ENCODE measurements at places on chromosomes 3 and 15. TPM values are rescaled to one million over a fixed set of nuclear protein-coding genes. Genes with fewer than 3 reads are reported as not detected.

Gene GATM
- 47.6 TPM for total RNA-seq

Gene WDR93
- total RNA-seq, result 0.68 TPM

Gene SLC12A8
- total RNA-seq, result 6.1 TPM

Gene TGM4
- total RNA-seq, result not detected

Gene GUCA1C
- not detected for total RNA-seq

Gene C2CD4A
- 0.49 TPM for total RNA-seq

Gene RARB
- 14.0 TPM for total RNA-seq

Gene C3orf85
- total RNA-seq, result not detected

Gene CHL1
- 5.5 TPM for total RNA-seq

Gene SMCO1
- total RNA-seq, result not detected

Gene FOXB1
- total RNA-seq, result not detected

Gene MORC1
- not detected for total RNA-seq

Gene PLSCR2
- total RNA-seq, result 2.6 TPM

Gene CASR
- total RNA-seq, result 0.08 TPM

Gene TF
- total RNA-seq, result 2.1 TPM

Gene ADGRG7
- 0.78 TPM for total RNA-seq

Gene BSN
- total RNA-seq, result 2.4 TPM

Gene CLDN18
- not detected for total RNA-seq

Gene RTP3
- total RNA-seq, result not detected

Gene AP3B2
- total RNA-seq, result 12.5 TPM

Gene C15orf62
- 0.52 TPM for total RNA-seq
